Neural crest cell (in vitro differentiated cells): ENCODE measurements at places on chromosomes 3 and 15.
A peak's percentile ranks its signal among the peaks of the same experiment; 100 is the strongest.

DNA sequence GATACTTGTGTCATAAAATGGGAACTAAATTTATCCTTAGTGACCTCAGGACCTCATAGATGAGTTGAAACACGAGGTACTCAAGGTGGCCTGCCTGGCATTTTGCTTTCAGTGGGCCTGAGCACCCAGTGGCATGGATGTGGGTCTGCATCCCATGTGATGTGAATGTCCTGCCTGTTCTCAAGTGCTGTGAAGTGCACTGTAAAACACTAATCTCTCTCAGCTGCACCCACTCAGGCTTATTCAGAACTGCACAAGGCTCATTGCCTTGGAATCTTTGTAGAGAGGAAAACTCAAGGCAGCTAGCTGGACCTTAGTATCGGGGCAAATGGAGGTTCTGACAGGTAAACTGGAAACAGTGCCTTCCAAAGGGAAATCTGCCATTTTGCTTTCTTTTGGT lies 767.0 kb downstream of the TUSC7 start:
- H3K27me3 ChIP-seq, result no peaks in the 10 kb centered on the region
- peaks cover 7% of the 10 kb centered on the region for H3K4me1 ChIP-seq
- no peak overlapping the region for H3K4me3 ChIP-seq
- no peaks in the 10 kb centered on the region for H3K36me3 ChIP-seq
- H3K27ac ChIP-seq, result no peak overlapping the region
- no peak for DNase-seq

DNA sequence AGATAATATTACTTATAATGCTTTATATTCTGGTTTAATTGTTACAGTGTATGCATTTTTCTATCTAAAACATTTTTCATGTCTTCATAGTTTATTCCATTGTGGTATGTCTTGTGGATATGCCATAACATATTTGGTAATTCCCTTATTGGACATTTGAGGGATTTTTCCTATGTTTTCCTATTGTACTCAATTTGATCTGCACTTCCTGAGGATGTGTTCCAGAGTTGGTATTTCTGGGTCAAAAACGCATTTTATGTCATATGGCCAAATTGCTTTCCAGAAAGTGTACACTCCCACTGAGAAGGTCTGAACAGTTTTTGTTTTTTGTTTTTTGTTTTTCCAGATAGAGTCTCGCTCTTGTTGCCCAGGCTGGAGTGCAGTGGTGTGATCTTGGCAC lies 6.8 kb downstream of the ARL8B start:
- DNase-seq, result no peak
- no peaks in the 10 kb centered on the region for H3K36me3 ChIP-seq

GRCh38 chr3:13507570-13508339 lies 27.6 kb downstream of the HDAC11 start:
- H3K36me3 ChIP-seq, result no peaks in the 10 kb centered on the region
- peaks cover 25% of the 10 kb centered on the region for H3K4me1 ChIP-seq
- H3K27ac ChIP-seq, result no peak overlapping the region
- DNase-seq, result no peak
- H3K4me3 ChIP-seq, result no peak overlapping the region

DNA sequence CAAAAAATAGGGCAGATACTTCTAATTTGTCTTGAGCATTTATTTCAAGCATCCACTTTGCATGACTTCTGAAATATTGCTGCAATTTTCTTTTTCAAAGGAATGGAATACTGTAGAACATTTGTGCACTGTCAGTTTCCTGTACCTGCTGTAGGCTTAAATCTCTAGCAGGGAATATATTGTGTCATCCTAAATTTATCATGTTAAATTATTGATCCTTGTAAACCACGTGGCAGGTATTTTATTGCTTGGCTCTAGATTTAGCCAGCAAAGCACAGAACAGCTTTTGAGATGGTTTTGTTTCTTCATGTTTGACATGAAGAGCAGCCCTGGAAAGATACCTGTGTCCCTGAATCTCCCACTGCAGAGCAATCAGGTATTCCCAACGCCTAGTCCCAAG lies 470.1 kb downstream of the GABRG3 start:
- H3K4me1 ChIP-seq, result no peaks in the 10 kb centered on the region
- H3K27me3 ChIP-seq, result no peaks in the 10 kb centered on the region
- H3K36me3 ChIP-seq, result peaks cover 6% of the 10 kb centered on the region
- no peak overlapping the region for H3K27ac ChIP-seq
- no peak overlapping the region for H3K4me3 ChIP-seq

DNA sequence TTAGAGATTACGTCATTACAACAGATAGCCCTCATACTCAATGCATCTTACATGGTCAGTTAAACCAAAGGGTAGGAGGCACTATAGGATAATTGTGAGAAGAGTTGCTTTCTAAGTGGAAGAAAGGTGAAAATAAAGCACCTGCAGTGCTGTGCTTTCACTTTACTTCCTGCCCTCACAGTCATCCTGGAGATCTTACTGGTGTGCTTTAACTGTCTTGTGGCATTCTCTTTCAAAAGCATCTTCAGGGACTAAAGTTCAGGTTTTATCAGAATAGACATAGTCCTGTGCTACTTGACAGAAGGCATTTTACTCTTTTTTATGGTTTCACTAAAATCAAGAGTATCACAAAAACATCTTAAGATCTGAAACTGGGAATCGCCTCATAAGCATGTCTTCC lies 286.6 kb downstream of the ZBTB20 start:
- no peak overlapping the region for H3K4me3 ChIP-seq
- no peaks in the 10 kb centered on the region for H3K36me3 ChIP-seq
- no peak overlapping the region for H3K27ac ChIP-seq
- no peak for DNase-seq
- no peaks in the 10 kb centered on the region for H3K27me3 ChIP-seq

DNA sequence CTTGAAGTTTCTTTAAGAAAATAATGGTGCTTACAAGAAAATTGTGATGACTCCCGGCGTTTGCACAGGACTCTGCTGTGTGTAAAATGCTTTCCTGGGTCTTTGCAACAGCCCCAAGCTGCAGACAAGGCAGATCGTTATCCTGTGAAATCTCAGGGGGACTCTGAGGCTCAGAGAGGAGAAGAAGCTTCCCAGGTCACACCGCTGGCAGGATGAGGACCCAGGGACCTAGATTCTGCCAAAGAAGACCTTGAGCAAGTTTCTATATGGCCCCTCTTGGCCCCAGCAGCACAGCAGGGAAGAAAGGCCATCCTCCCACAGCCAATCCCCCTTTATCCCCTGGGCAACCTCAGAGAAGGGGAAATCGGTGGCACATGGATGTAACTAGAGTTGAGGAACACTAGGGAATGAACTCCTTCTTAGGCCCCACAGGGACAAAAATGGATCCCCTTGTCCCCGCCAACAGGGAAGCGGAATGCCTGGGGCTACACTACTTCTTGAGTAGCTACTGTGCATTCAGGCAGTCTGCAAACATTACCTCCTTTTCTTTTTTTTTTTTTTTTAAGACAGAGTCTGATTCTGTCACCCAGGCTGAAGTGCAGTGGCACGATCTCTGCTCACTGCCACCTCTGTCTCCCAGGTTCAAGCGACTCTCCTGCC lies 72.8 kb downstream of the CPN2 start:
- peaks cover 2% of the 10 kb centered on the region for H3K36me3 ChIP-seq
- H3K27ac ChIP-seq, result no peak overlapping the region
- no peak for DNase-seq
- H3K4me1 ChIP-seq, result peaks cover 76% of the 10 kb centered on the region
- H3K27me3 ChIP-seq, result peaks cover 72% of the 10 kb centered on the region
- H3K4me3 ChIP-seq, result peak overlapping the region; percentile 64

DNA sequence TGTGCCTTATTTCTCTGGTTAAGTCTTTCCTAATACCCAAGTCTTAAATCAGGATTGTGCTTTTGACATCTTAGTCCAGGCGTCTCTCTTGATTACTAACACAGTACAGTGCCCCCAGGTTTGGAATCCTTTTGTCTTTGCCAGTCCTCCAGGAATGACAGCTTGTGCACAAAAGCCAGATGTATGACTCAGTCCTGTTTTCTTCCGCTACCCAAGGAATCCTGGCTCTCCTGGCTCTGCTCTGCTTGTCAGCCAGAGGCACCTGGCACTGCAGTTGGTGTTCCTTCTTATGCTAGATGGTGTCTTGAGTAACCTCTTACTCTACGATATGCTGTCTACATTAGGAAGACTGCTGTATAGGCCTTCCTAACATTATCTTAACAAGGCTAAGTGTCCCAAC lies 728.2 kb upstream of the NECTIN3 start:
- no peak overlapping the region for H3K27ac ChIP-seq
- no peak overlapping the region for H3K4me3 ChIP-seq
- DNase-seq, result no peak
- H3K36me3 ChIP-seq, result no peaks in the 10 kb centered on the region

- no peaks in the 10 kb centered on the region for H3K36me3 ChIP-seq
- no peak for DNase-seq
- H3K4me3 ChIP-seq, result no peak overlapping the region
- H3K27me3 ChIP-seq, result peaks cover 4% of the 10 kb centered on the region
- H3K4me1 ChIP-seq, result peaks cover 18% of the 10 kb centered on the region
Observed at GRCh38 chr3:119792270-119792669, 10.4 kb downstream of the NR1I2 start.

DNA sequence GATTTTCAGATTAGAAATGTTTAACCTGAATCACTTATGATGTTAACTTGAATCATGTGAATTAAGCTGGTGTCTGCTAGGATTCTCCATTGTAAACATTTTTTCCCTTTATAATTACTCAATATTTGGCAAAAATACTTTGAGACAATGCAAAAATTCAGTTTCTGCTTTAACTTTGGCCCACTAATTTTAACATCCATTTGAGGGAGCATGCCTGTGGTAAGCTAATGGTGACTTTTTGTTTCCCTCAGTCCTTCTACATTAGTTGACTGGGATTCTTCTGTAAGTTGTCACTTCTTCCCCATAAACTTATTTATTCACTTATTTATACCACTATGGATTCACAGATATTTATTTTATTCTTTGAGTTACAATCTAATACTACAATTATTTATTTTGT lies 59.3 kb downstream of the PIK3R4 start:
- H3K4me3 ChIP-seq, result no peak overlapping the region
- no peaks in the 10 kb centered on the region for H3K27me3 ChIP-seq
- peaks cover 18% of the 10 kb centered on the region for H3K36me3 ChIP-seq
- H3K4me1 ChIP-seq, result no peaks in the 10 kb centered on the region
- DNase-seq, result no peak
- H3K27ac ChIP-seq, result no peak overlapping the region

DNA sequence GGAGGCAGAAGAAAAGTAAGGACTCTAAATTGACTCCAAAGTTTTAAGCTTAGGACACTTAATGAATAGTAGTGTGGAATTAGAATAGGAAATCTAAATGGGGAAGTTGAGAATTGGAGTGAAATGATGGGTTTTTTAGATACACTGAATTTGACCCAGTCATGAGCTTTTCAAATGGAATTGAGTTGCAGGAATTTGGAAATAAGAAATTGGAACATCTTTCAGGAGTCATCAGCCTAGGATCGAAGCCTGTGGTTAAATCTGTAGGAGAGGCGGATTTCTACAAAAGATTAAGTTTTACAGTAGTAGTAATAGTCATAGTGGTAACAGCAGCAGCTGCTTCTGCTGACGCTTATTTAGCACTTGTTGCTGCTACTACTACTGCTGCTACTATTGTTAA lies 129.0 kb upstream of the LRRFIP2 start:
- no peak for DNase-seq
- no peak overlapping the region for H3K4me3 ChIP-seq
- H3K27ac ChIP-seq, result no peak overlapping the region
- peaks cover 10% of the 10 kb centered on the region for H3K36me3 ChIP-seq

GRCh38 chr3:299590-300301 lies 103.2 kb downstream of the CHL1 start:
- peaks cover 6% of the 10 kb centered on the region for H3K4me1 ChIP-seq
- peak overlapping the region; percentile 67 for H3K27ac ChIP-seq
- no peak overlapping the region for H3K4me3 ChIP-seq

- no peak overlapping the region for H3K27ac ChIP-seq
- peaks cover 8% of the 10 kb centered on the region for H3K36me3 ChIP-seq
- DNase-seq, result no peak
Observed at GRCh38 chr3:37853691-37854413, 7.8 kb upstream of the CTDSPL start.

- DNase-seq, result no peak
- no peaks in the 10 kb centered on the region for H3K36me3 ChIP-seq
- H3K4me3 ChIP-seq, result no peak overlapping the region
- H3K4me1 ChIP-seq, result no peaks in the 10 kb centered on the region
Observed at GRCh38 chr3:15805756-15806266, 8.0 kb upstream of the ANKRD28 start.

DNA sequence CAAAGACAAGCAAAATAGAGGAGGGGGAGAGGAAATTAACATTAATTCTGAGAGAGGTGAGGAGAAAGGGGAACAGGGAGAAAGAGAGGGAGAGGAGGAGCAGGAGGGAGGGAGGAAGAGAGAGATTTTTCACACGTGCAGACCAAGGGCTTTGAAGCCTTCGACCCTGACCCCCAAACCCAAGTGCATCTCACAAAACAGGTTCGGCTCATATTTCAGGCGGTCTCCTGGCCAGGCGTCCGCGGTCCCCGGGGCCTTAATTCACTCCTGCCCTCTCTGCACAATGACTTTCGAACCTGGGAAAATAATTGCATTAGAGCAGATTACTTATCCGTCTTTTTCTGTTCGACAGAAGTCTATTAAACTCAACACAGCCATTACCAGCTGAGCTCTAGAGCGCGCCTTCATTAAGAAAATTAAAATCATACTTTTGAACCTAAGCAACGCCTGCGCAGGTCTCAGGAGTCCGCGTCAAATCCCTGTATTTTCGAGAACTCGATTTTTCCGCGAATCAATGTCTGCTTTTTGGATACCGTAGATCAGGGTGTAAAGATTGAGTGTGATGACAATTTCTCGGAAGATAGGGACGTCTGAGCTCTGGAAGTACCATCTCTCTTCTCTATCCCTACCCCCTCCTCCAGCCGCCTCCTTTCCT lies 220.7 kb downstream of the MEIS2 start:
- peaks cover 99% of the 10 kb centered on the region for H3K27me3 ChIP-seq
- H3K27ac ChIP-seq, result no peak overlapping the region
- no peak for DNase-seq
- H3K4me1 ChIP-seq, result peaks cover 58% of the 10 kb centered on the region

GRCh38 chr3:145981056-145981455 lies 179.9 kb downstream of the PLOD2 start:
- no peak for DNase-seq
- no peak overlapping the region for H3K27ac ChIP-seq

DNA sequence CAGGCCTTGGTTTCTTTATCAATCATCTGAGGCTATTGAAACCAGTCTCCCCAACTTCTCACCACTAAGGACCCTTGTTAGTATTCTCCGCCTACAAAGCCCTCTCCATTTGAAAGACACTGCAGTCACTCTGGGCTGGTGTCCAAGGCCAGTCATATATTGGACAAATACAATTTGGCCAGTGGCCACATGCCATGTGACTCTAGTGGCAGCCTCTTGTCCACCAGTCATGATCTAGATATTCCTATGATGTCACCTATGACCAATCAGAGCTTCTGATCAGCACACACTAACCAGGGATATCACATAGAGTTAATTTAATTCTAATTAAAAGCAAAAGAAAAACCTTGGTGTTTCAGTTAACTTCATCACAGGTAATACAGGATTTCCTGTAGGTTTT lies 68.2 kb downstream of the RAB11A start:
- no peak overlapping the region for H3K4me3 ChIP-seq
- no peaks in the 10 kb centered on the region for H3K27me3 ChIP-seq
- no peaks in the 10 kb centered on the region for H3K36me3 ChIP-seq
- H3K4me1 ChIP-seq, result no peaks in the 10 kb centered on the region
- DNase-seq, result no peak
